A549 treated with CpdA at 1 μM for 4 hours (cell line): ENCODE measurements at places on chromosomes 2 and 18. TPM values are rescaled to one million over a fixed set of nuclear protein-coding genes. Genes with fewer than 3 reads are reported as not detected.

Gene CNOT9
- 44.7 to 49.4 TPM (median 45.1 TPM) in 5 replicates for total RNA-seq

Gene SATB2
- 2.9 to 4.2 TPM (median 3.4 TPM) in 5 replicates for total RNA-seq

Gene KCNF1
- total RNA-seq: 20.5 to 42.7 TPM (median 34.4 TPM) in 5 replicates

Gene PKDCC
- total RNA-seq: 27.9 to 33.8 TPM (median 30.5 TPM) in 5 replicates

Gene ASPRV1
- total RNA-seq: 0.16 to 0.40 TPM (median 0.29 TPM) in 5 replicates

Gene WDR33
- total RNA-seq: 18.2 to 26.0 TPM (median 24.4 TPM) in 5 replicates

Gene CDH2
- total RNA-seq: 31.9 to 53.1 TPM (median 38.7 TPM) in 5 replicates

Gene MAPK4
- total RNA-seq: 0.03 to 0.16 TPM (median 0.08 TPM) in 5 replicates

Gene REG3G
- total RNA-seq: 0.10 TPM in 1 of 5 replicates, not detected in the others

Gene CRYGD
- total RNA-seq: not detected in 5 replicates

Gene EFHD1
- 1.6 to 2.4 TPM (median 2.3 TPM) in 5 replicates for total RNA-seq

Gene ACTG2
- 0.14 to 0.45 TPM (median 0.22 TPM) in 5 replicates for total RNA-seq
